ENCODE measurements at places on chromosomes 3 and 15.

- DNase-seq: no peak
These were observed 38.5 kb downstream of the TPRA1 start for GRCh38 chr3:127552038-127552437.

GRCh38 chr3:38348903-38349302, 2.3 kb downstream of the XYLB start:
- DNase-seq: no peak

- no peak for DNase-seq
These were observed 43.2 kb downstream of the CD200R1L start for GRCh38 chr3:112803467-112803866.

DNA sequence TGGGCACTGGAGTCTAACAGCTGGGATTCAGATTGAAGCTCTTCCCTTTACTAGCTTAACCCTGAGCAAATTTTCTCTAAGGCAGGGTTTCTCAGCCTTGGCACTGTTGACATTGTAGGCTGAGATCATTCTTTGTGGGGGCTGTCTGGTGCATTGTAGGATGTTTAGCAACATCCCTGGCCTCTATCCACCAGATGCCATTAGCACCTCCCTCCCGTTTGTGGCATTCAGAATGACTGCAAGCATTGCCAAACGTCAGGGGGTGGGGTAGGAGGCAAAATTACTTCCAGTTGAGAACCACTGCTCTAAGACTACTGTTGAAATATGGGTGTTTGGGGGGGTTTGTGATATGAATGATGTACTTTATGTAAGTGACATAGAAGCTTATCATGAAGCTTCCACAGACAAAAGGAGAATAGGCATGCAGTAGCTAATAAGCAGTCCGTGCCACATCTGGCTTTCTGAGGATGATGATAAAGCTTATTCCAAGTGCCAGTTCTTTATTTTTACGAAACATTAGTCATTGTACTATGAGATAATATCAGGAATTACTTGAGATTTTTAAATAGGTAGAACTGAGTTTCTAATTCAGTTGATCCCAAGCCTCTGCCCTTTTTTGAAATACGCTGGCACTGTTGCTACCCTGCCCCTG, 39.3 kb downstream of the NKIRAS1 start:
- DNase-seq: no peak

GRCh38 chr3:186609247-186609868, 3.5 kb upstream of the AHSG start:
- no peak for DNase-seq

- DNase-seq: no peak
These were observed 556.3 kb upstream of the TBL1XR1 start for GRCh38 chr3:177753451-177754155.

- no peak for DNase-seq
These were observed 20.2 kb upstream of the PPP1R2 start for GRCh38 chr3:195563317-195563716.

DNA sequence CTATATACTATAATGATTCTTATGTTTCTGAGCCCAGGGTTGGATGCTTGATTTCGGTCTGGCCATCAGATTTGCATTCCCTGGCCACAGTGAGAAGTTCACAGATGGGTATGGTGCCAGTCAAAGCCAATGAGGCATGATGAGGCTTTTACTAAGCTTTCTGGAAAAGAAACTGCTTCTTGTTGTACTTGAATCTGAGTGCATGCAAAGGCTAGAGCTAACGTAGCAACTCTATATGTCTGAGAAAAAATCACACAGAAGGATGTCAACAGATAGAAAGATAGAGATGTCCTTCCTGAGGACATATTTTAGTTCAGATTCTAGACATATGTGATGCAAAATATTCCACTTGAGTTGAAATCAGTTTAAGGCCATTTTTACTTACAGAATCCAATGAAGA, 608.1 kb downstream of the ROBO1 start:
- DNase-seq: no peak

DNA sequence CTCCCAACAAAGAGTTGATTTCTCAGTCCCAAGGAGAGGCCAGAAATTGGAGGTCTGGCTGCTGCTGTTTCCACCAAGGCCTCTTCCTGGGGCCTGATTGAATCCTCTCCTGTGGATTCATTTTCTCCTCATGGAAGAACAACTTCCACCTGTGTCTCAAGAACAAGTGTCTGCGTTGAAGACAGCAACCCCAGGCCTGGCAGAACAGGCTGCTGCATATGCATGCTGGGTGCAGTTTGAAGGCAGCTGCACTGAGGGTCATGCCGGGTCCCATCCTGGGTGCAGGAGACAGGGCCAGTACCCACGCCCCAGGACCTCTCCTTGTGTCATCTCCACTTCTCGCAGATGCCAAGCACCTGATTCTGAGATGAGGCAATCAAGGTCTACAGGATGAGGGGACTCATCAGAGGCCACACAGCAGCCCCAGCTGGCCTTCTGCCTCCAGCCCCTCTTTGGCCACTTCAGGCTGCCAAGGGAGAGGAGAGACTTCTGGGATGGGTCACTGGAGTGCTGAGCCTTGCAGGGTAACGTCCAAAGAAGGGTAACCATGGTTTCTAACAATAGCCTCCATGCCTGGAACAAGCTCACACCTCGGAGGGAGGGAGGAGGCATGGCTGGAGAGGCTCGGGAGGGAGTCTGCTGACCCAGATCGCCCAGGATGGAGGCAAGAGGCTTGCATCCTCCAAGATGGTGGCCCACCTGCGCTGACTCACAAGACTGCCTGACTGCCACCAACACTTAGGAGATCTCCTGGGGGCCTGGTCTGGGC, 30.0 kb downstream of the HCN4 start:
- no peak for DNase-seq

DNA sequence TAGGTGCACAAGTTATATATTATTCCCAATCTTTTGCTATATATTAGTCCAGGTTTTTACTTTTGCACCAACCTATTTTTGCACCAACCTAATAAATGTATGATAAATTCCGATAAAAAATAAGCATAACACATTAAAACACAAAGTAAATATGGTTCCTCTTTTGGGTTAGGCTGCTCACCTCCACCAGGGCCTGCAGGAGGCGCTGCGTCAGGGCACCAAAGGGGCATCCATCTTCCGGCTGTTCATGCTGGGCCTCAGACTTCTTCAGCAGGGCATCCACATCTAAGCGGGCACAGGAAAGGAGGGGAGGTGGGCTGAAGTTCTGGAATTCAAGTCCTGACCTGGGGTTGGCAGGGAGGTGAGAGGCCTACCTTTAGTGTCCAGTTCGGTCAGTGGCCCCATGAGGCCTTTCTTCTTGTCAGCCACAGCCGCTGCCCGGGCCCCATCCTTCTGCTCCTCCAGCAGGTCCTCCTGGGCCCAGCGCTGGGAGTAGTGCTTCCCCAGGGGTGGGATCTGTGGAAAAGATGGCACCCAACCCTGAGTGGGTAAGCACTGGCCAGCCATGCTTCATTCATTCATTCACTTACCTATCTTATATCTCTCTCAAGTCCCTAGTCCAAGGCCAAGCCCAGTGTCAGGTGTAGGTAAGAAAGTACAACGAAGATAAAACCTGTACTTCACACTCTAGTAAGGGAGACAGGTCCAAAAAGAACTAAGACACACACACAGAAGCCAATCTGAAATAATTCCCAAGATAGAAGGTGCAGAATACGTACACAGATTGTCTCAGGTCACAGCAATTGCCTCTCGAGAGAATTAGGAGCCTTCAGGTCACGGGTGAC, 5.2 kb downstream of the TADA3 start:
- DNase-seq: no peak

DNA sequence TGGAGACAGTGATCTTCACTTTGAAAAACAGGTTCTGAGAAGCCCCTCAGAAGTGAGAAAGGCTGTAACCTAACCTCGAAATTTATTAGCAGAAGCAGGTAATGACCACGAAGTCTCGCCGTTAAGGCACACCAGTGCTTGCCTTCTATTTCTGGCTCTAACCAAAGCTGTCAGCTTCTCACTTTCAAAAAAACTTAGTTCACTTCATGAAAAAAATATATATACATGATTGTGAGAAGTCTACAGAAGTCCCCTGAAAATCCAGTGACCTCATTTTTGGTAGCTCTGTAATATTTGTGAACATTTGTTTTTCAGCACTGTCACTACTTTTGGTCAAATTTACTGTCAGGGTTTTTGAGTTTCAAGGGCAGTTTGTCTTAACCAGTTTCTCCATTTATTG, 19.1 kb upstream of the AKAP13 start:
- DNase-seq: no peak
